ENCODE measurements at places on chromosomes 3 and 15.

- no peak for DNase-seq
These were observed 31.7 kb downstream of the GPR149 start for GRCh38 chr3:154398084-154398967.

- no peak for DNase-seq
These were observed 20.5 kb downstream of the EID1 start for GRCh38 chr15:48898446-48898845.

DNA sequence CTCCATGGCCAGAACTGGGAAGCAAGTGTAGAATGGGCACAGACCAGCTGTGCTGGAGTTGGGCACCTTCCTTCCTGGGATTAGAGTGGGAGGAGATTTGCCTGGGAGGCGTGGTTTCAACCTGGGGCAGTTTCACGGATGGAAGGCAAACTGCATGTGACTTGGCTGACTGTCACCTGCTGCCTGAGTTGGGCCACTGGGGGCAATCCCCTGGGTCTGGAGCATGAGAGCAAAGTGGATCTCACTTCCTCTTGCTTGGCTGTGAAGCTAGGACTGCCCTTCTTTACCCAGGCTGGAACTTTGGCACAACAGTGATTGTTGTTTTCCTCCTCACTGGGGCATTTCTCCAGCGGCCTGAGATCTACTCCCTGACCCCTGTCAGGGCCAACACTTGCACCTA lies 1247.0 kb upstream of the EPHA6 start:
- no peak for DNase-seq

DNA sequence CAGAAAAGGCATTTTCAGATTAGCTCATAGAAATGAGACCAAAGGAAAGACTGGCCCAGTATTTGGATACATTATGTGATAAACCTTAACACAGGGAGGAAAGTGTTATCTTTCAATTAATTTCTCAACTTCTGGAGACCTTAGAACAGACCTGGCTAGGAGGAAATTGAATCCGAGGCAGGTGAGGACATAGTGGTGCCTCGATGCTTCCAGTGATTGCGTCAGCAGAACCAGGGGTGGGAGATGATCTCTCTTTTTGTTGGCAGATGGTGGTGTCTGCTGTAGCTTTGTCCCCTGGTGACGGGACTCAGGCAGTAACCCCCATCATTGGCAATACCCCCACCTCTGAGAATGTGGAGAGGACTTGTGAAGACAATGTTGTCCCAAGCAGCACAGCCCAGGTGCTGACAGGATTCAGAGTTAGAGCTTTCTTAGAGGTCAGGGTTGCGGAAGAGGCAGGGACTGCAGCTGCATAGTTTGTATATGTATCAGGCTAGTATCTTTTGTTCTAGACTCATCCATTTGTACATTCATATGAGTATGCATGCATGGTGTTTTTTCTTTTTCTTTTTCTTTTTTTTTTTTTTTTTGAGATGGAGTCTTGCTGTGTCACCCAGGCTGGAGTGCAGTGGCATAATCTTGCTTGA lies 27.9 kb upstream of the MUC20 start:
- no peak for DNase-seq

DNA sequence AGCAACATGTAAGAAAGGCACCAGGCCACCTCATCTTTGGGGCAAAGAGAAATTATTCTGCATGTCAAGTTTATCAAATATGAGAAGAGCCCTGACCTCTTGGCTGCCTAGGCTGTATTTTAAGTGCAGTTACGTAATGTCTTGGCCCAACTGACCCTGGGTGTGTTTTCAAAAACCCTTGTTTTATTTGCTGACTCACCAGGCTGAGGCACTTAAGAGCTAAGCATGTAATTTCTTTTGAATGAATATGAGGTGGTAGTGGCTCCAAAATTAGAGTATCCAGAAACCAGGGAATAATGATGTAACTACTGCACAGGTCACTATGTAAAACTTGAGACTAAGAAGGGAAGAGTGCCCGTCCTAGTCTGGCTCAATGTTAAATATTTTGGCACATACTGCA lies 24.3 kb downstream of the PGPEP1L start:
- no peak for DNase-seq

- no peak for DNase-seq
These were observed 125.6 kb upstream of the GMNC start for GRCh38 chr3:190988102-190988501.

GRCh38 chr15:26985050-26985449 lies 14.1 kb downstream of the GABRG3 start:
- DNase-seq = no peak

DNA sequence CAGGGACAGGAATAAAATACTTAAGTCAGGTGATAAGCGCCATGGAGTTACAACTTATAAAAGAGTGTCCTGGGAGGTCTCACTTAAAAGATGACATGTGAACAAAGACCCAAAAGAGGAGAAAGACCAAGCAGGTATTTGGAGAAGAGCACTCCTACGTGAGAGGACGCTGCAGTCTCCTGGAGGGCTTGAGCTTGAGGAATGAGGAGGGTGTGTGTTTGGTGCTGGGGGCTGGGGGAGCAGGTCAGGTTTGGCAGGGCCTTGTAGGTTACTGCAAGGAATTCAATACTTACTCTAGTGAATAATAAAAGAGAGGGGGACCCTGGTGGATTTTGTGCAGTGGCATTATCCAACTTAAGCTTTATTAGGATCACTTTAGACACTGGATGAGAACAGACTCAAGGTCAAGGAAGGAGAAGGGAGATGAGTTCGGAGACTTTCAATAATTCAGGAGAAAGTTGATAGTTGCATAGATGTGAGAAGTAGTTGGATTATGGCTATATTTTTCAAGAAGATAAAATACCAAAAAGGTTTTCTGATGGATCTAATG lies 32.4 kb downstream of the TNIK start:
- DNase-seq = peak; percentile 27

DNA sequence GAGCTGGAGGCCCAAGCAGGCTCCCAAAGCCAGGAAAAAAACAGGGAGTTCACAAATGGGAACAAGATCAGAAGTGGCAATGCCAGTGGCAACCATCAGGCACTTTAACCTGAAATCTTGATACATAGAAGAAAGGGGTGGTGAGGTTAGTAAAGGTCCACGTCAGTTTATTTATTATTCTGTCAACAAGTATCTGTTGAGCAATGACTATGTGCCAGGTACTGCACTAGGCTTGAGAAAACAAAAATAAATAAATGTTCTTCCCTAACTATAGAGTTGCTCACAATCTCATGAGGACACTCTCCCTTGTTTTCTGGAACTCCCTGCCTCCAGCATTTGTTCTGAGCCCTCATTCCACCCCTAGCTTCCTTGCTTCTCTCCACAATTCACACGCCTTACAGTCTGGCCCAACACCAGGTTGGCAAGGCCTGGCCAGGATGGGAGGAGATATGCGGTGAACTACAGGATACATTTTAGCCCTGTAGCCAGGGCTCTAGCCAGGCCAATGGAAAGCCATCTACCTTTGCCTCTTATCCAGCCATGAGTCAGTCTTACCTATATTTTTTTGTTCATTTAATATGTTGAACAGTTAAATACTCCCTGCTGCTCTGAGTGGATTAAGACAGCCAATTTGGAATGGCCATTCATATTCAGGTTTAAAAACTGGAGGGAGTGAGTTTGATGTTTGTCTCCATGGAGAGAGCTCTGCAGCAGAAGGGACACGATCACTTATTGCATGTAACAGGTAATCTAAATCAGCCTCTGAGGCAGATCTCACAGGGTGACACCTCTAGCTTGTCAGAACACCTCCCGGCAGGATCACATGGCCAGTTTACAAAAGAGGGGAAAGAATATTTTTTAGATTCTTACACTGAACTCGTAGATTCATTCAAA lies 161.9 kb upstream of the ATP11B start:
- no peak for DNase-seq

- peak; percentile 43 for DNase-seq
These were observed 177.5 kb downstream of the RORA start for GRCh38 chr15:61051569-61052031.

DNA sequence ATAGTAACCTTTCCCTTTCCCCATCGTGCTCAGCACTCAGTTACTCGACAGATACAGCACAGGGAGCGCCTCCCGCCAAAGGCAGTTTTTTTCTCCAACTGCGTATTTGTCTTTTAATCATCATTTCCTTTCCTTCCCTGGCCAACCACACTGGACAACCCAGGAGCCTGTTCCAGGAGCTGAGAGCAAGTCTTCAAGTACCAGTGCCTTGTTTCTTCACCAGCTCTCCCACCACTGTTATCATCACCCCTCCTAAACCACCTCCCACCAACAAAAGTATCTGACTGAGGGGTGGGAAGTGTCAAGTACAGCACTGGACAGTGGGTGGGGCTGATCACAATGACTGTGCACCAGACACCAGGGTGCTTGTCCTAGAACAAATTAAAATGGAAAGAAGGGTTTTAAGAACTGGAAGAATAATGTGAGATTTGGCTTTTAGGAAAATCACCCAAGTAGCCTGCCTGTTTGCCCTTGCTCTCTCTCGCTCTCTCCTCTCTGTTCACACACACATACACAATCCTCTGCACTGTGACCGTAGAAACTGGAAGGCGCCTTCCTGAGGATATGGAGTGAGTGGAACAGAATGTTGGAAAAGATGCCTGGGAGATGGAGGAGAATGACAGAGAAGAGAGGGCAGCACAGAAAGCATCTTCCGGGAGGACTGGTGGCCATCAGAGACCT lies 126.3 kb downstream of the TNIK start:
- DNase-seq = no peak

DNA sequence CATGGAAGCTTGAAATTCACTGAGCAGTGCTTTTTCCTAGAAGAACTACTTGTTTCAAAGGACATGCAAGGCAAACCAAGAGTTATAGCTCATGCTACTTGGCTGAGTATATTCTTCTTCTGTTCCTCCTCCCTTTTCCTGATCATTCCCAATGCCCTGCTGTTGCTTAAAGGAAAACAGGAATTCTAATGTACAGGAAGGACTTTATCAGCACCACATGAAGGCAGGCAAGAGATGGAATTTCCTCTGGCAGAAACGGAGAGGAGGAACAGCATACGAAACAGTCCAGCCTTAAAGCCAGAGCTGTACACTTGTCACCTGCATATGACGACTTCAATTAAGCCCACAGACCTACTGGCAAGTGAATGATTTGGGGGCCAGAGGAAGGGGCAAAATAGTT lies 15.7 kb downstream of the MEIS2 start:
- DNase-seq = no peak

DNA sequence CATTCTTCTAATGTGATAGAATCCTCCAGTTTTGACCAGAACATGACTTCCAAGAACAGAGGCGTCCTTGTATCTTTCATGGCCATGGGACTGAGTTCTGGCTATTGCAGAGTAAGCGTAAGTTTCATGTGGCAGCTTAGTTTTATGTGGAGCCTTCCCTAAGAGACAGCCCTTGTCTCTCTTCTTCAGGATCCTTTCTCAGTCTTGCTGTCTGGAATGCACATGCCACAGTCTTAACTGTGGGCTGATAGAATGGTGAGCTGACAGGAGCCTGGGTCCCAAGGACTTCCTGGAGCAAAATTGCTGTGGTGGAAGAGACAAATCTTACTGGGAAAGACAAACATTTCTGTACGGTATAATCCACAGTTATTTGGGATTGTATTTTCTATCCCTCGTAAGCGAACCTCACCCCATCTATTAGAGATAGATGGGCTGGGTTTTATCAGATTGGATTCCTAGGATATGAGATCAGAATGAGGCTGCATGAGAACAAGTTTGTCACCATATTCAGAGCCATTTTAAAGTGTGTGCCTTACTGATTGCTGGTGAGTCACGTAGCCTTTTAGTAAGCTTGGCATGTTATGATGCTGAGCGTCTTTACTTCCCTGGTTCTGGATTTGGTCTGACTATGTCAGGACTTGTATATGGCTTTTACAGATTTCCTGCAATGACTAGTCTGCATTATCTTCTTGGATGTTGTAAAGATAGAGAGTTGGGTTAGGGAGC lies 32.8 kb downstream of the CDIN1 start:
- DNase-seq = no peak

GRCh38 chr3:195788711-195789581 lies 22.8 kb downstream of the MUC4 start:
- DNase-seq = no peak

GRCh38 chr3:30638685-30639412 lies 32.4 kb downstream of the TGFBR2 start:
- no peak for DNase-seq

GRCh38 chr3:77456431-77456830 lies 416.5 kb downstream of the ROBO2 start:
- no peak for DNase-seq

GRCh38 chr15:42759093-42759492 lies 22.2 kb upstream of the CDAN1 start:
- peak; percentile 44 for DNase-seq

DNA sequence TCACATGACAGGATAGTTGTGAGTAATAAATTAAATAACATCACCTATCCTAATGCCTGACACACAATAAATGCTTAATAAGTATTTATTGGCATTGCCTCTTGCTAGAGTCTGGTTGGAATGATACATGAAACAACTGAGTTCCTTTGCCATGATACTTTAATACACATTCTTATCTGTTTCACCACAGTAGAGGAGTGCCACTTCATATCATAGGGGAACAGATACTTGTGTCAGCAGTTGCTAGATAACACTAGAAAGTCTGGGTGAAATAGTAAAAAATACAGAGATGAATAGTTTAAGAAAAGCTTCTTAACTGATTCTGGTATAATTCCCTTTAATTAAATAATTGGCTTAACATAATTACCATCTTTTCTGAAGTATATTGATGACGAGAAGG lies 380.0 kb upstream of the GOLIM4 start:
- no peak for DNase-seq
